ENCODE measurements at places on chromosomes 3 and 15.

DNA sequence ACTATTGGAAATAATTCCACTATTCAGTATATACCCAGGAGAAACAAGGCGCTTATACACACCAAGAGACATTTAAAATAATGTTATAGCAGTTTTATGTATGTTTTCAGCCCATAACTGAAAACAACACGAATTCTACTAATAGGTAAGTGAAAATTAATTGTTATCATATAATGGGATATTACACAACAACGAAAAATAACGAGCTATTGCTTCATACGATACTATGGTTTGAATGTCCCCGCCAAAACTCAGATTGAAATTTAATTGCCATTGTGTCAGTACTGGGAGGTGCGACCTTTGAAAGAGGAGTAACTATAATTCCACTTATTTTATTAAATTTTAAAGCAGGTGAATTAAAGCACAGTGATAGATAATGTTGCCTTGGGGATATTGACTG lies 4.0 kb upstream of the CSRNP1 start:
- DNase-seq: no peak

GRCh38 chr15:78149068-78149804 lies at the start of gene IDH3A:
Gene IDH3A (plus strand): TSS chr15:78149362. CDS start chr15:78149404, 42 bp downstream.
- DNase-seq: peak; percentile 71

DNA sequence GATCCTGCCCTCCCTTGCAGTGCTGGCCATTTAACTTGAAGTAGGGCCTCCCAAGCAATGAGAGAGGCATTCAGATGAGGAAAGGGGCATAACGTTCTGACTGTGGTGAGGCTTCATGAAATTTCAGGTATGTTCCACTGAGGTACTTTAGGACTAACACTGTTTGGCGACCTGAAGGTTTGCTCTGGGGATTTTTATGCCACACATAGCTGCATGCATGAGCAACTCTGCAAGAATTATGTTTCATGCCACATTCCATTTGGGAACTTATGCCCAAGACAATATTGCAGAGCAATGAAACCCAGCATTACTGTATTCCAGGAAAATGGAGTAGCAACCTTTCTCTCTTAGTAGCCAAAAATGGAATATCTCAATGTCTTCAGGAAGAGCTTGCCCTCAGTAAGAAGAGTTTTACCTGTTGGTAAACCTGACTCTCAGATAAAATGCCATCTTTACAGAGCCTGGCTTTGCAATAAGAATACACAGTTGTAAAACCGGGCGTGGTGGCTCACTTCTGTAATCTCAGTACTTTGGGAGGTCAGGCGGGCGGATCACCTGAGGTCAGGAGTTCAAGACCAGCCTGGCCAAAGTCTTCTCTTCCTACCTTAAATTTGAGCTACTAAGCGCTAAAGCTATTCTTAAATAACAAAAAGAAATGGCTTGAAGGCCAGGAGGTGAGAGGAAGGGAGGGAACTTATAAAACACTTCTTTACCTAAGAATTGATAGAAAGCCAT lies 16.7 kb upstream of the TBL1XR1 start:
- no peak for DNase-seq

- no peak for DNase-seq
Observed at GRCh38 chr3:141083836-141084649, 32.9 kb downstream of the SPSB4 start.

GRCh38 chr3:123089611-123090331 lies 22.9 kb downstream of the PDIA5 start:
- no peak for DNase-seq

DNA sequence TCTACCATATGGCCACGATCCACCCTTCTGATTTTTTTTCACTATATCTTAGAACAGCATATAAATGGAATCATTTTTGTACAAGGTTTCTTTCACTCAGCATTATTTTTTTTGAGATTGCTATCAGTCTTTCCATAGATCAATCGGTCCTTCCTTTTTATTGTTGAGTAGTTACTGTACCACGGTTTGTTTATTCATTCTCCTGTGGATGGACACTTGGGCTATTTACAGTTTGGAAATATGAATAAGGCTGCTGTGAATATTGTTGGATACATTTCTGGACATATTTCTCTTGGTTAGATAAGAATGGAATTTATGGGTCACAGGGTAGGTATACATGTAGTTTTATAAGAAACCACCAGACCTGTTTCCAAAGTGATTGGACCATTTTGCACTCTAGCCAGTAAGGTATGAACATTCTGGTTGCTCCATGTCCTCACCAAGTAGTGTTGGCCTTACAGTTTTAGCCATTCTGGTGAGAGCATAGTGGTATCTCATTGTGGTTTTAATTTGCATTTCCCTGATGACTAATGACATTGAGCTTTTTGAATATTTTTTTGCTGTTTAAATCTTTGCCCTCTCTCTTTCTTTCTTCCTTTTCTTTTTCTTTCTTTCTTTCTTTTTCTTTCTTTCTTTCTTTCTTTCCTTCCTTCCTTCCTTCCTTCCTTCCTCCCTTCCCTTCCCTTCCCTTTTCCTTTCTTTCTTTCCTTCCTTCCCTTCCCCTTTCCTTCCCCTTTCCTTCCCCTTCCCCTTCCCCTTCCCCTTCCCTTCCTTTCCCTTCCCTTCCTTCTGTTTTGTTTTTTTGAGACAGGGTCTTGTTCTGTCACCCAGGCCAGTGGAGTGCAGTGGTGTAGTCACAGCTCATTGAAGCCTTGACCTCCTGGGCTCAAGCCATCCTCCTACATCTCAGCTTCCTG lies 49.2 kb downstream of the LRRK1 start:
- DNase-seq: no peak

DNA sequence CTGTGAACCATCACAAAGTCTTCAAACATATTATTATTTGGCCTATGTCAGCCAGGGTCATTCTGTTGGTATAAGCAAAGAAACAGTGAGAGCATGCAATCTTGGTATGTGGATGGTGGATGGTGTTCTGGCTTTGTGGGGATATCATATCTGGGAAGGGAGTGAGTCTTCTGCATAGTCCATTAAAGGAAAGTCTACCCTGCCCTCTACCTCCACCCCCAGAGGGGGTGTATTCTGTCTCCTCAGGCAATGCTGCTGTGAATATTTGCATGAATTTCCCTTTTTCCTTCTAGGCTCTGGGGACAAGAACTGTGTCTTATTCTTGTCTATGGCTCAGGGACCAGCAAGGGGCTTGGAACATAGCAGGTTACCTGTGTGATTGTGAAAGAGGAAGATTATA lies 495.8 kb downstream of the PDCD6IP start:
- no peak for DNase-seq

DNA sequence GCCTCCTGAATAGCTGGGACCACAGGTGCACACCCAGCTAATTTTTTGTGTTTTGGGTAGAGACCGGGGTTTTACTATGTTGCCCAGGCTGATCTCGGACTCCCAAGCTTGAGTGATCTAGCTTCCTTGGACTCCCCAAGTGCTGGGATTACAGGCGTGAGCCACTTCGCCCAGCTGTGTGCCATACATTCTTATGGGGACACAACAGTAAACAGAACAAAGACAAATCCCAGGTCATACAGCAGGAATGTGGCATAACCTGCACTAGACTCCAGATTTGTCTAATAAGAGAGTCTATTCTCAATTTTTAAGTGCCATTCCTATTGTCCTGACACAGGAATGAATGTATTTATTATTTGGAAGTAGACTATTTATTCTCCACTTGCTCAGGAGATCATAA lies 17.6 kb downstream of the ARL6IP5 start:
- DNase-seq: no peak

GRCh38 chr3:124257336-124257864 lies 265.5 kb upstream of the ROPN1 start:
- no peak for DNase-seq

DNA sequence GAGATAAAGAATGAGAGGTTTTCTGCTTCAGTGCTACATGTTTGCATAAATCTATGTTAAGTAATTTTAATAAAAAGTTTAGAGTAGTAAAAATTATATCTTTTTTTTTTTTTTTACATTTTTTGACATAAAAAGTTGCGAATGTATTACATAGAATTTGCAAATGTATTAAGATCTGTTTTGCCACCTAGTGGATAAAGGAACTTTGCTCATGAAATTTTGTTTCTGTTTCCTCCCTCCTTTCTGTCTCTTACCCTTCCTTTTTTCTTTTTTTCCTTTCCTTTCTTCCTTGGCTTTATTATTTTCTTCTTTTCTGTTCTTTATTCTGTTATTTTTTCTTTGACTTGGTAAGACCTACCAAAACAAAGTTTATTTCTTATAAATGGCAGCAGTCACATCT lies 58.5 kb upstream of the UTS2B start:
- DNase-seq: no peak

GRCh38 chr3:12706504-12707253 lies 42.8 kb upstream of the RAF1 start:
- DNase-seq: no peak

- no peak for DNase-seq
Observed at GRCh38 chr3:95254061-95254460, 1191.2 kb downstream of the NSUN3 start.

GRCh38 chr3:42032693-42033349 lies 58.3 kb upstream of the TRAK1 start:
- DNase-seq: no peak

GRCh38 chr15:88139936-88140335 lies 116.6 kb downstream of the NTRK3 start:
- no peak for DNase-seq

- DNase-seq: no peak
Observed at GRCh38 chr3:20173844-20174410, 12.1 kb downstream of the SGO1 start.

- DNase-seq: no peak
Observed at GRCh38 chr3:82353306-82354171, 592.1 kb upstream of the GBE1 start.

GRCh38 chr3:37114251-37115145 lies 59.9 kb downstream of the LRRFIP2 start:
- DNase-seq: peak; percentile 21

DNA sequence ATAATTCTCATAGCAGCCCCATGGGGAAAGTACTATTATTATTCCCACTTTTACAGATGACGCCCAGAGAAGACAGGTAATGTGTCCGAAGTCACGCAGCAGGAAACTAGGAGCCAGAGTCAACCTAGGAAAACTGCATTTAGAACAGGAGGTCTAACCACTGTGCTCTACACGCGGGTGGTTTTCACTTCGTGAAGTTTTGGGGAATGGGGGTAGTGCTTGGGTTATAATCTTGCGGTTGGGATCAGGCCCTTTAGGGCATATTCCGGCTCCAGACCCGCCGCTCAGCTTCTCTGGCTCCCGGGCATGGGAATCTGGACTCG lies 5.2 kb downstream of the TPM1 start:
- DNase-seq: no peak

GRCh38 chr15:31396881-31397560 lies 70.4 kb downstream of the KLF13 start:
- no peak for DNase-seq

DNA sequence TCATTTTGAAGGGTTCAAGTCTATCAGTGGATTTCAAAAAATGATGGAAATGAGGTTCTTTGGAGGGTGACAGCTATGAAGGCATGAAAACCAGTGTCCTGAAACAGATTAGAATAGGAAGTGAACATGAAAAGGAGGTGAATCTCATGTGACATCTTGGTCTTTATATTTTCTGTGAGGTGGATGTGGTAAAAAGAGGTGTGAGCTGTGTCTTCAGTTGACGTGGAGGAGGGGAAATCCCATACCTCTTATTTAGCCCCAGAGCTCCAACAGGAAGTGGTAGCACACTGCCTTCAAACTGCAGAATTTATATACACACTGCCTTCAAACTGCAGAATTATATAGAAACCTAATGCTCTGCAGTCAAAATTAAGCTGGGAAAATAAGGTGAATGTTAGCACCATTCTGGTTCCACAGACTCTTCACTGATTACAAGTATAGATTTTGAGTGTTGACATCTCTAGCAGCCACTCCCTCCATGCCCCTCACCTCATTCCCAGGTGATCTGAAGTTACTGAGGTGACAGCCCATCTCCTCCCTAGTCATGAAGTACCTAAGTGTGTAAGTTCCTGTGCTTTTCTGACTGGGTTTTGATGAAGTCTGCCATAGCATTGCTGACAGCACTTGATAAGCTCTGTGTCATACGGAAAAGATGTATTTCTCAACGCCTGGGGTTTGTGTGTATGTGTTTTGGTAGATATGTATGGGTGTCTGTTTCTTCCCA lies 2.7 kb downstream of the RAB8B start:
- DNase-seq: no peak

DNA sequence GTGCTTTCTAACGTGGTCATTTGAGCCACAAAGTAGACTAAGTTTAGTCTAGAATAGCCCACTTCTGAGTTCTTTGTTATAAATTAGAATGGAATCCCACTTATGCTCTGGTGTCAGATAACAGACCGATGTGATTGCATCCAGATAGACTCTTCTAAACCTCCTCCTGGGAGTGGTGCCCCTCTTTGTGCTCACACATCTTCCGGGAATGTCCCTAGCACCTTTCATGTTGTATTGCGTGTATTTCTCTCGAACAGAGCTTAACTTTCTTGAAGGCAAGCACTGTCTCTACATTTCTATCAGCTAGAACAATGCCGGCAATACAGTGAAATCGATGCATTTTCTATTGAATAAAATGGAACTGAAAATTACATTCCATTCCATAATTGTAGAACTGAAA lies 23.0 kb downstream of the CP start:
- DNase-seq: no peak

DNA sequence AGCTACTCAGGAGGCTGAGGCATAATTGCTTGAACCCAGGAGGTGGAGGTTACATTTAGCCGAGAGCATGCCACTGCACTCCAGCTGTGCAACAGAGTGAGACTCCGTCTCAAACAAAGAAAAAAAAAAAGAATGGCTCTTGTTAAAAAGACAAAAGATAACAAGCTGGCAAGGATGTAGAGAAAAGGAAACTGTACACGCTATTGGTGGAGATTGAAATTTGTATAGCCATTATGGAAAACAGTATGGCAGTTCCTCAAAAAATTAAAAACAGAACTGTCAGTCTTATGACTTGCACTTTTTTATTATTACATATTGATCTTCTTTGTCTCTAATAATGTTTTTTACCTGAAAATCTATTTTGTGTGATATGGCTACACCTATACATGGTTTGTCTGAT lies 41.9 kb downstream of the MEX3B start:
- no peak for DNase-seq

GRCh38 chr15:37096558-37097143 lies 3.7 kb downstream of the MEIS2 start:
- no peak for DNase-seq

DNA sequence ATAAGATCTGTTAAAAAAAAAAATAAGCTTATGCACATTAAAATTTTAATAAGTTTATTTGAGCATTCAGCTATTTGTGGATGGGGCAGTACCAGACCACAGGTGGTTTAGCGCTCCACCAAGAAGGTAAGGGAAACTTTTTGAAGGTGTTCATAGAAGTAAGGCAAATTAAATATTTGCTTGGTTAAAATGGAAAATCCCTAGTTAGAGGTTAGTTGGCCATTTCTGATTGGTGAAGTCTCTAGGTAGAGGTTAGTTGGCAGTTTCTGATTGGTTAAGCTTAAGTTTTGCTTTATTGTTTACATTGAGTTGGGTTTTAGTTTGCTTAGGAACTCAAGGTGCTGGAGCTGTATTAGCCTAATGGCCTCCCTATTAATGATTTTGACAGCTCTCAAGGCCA lies 30.7 kb downstream of the SCN11A start:
- DNase-seq: no peak

GRCh38 chr3:182364723-182365650 lies 428.3 kb upstream of the ATP11B start:
- DNase-seq: peak; percentile 84
